ENCODE measurements at places on chromosomes 16 and 17.
A peak's percentile ranks its signal among the peaks of the same experiment; 100 is the strongest.

DNA sequence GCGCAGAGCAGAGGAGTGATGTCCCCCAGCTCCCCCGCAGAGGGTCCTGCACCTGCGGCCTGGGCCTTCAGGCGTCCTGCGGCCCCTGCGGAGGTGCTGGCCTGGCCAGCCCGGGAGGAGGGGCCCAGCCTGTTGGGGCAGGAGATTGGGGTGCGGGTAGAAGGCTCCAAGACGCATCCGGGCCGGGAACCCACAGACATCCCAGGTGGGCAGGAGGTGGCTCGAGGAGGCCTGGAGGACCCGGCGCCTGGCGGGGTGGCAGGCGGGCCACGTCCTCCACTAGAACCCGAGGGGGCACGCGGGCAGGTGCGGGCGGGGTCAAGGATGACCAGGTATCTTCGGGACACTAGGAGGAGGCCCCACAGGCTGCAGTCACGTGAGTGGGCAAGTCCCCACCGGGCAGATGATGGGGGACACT is 647 bp upstream of the SECTM1 start:
- DNase-seq = no peak

DNA sequence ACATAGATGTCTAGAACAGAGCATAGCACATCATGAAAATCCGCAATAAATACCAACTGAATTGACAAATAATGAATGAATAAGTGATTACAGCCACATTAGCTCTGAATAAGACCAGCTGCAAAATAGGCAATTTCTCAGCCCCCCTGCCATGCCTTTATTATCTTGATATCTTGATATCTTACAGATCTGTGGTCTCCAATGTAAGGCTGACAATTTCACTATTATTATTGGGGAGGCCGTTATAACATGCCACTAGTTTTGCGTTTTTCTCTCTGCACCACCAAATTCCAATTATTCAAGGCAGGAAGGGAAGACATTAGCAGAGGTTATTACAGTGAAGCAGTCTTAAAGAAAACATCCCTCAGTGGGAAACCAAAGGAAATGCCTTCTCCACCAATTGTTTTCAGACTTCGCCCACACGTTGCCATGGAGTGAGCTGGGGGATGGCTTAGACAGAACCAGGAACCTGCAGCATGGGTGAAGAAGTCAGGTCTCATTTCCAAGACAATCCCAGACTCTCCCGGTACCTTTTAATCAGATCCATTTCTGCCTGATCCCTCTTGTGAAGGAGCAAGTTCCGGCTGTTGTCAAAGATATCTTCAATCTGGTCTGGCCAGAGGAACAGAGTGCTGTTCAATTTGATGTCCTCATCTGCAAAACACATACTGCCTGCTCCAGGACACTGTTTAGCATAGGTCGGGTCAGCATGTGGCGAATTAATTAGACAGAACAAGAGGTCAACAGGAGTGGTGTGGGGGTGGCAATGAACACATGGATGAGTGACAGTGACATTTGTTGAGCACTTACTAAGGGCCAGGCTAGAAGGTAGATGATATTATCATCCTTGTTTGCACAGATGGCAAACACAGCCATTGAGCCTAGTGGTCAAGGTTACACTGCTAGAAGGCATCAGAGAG is 46.4 kb downstream of the DNAH3 start:
- DNase-seq = peak; percentile 32

DNA sequence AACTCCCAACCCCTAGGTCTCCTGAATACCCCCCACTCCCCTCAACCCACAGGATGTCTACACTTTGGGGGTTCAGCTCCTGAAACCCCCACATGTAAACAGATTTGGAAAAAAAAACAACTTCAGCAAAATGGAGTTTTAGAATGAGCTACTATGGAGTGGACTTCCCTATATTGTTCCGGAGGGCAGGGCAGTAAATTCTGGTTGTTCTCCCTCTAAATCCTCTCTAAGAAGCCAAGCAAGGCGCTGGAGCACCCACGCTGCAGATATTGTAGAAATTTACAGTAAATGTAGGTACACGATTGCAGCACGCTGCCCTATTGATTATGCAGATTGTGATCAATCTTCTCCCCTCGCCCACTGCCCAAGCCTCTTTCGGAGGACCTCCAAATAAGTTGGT is 8.5 kb upstream of the ZFHX3 start:
- DNase-seq = no peak

DNA sequence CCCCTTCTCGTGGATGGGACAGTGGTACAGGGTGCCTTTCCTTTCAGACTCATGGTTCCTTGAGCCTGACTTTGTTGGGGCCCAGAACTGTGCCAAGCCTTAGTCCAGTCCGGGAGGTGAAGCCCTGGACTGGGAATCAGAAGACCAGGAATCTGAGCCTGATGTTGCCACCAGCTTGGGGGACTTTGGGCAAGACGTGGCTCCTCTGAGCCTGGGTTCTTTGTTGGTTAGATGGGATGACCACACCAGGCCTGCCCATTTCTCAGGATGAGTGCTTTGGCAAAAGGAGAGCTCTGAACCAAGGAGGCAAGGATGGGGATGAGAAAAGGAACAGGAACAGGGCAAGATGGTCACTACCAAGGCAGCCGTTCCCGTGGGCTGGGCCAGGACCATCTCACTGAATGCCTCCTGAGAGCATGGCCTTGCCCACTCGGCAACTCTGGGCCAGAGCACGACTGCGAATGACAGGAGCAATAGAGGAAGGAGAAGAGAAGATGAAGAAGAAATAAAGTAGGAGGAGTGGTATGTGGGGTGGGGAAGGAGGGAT is 32.5 kb downstream of the PITPNM3 start:
- DNase-seq = no peak

DNA sequence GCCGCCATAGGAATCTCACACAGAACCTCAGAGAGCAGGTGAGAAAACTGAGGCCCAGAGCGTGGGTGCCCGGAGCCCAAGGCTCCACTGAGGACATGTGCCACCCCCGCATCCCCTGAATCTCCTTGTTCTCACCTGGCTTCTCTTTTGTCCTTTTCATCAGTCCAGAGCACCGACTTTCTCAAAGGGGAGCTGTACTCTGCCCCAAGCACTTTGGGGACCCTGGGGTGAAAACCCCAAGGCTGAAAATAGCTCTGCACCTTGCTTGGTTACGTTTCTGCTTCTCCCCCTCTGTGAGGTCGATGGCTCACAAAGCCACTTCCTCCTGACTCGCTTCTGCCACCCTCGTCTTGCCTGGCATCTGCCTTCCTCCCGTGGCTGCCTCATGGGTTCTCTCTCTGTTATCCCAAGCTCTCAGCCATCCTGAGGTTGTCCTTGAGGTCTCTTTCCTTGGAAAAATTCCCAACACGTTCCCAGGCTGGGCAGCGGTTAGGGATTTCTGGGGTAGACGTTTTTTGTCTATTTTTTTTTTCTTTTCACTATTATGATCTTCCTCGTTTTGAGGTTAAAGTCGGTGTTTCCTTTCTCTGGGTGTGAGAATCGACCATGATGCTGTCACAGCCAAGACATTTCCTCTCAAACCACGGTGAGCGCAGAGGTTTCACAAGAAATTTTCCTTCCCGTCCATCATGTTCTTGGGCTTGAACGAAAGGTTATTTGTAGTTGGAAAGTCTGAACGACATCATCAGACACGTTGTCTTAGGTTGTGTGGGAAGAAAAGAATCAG is 37.2 kb downstream of the IRF8 start:
- DNase-seq = no peak

DNA sequence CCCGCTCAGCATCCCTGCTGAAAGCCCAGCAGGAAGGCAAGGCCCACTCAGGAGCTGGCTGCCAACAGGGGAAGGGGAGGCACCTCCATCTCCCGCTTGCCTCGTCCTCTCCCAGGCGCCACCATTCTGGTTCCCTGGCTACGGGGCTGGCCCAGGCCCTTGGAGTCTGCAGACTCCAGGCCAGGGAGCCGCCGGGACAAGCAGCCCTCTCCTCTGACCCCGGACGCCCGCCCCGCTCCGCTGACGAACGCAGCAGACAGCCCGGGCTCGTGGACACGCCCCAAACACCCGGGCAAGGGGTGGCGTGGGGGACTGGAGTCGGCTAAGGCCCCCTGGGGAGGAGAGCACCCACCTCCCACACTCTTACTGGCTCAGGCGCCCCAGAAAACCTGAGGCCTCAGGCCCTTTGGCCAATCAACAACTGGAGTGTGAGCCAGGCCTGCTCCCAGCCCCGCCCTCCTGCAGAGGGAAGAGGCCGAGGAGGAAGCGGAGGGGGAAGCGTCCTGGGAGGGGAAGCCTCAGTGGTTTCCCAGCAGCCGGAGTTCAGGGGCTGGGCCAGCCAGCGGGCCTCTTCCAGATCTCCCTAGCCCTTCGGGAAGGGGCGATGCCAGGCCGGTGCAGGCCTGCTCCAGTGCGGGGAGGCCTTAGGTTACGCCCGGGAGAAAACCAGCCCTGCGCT is 4.2 kb downstream of the MNT start:
- peak; percentile 87 for DNase-seq

- DNase-seq = no peak
Measured at GRCh38 chr17:75640556-75641119, 7.4 kb downstream of the SMIM5 start.

- peak; percentile 85 for DNase-seq
Measured at GRCh38 chr16:84532291-84532724, 27.8 kb upstream of the MEAK7 start.

- no peak for DNase-seq
Measured at GRCh38 chr17:6257336-6257735, 177.6 kb downstream of the AIPL1 start.

- DNase-seq = no peak
Measured at GRCh38 chr16:58001781-58002415, 691 bp downstream of the USB1 start.

DNA sequence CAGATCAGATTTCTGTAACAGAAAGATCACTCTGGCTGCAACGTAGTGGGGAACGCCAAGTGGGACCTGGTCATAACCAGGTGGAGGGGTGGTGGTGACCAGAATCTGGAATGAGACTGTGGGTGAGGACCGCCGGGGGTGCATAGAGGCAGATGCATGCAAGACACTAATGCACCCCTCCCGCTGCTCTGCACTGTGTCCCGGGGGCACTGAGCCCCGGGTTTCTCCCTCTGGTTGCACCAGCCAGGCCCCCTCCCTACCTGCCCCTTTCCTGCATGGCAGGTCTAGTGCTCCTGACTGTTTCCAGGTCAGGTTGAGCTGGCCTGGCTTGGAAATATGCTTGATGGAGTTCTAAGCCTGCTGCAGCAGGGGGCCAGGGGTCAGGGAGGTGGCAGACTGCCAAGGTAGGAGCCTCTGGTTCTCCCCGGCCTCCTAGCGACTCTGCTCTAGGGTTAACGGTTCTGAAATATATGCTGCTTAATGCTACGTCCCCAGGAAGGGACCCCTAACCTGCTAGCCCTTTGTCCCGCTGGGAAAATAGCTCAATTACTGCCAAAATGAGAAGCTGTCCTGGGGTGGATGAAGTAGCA is 94.3 kb downstream of the SDK2 start:
- no peak for DNase-seq

- no peak for DNase-seq
Measured at GRCh38 chr17:72530454-72530853, 409.6 kb downstream of the SOX9 start.

- DNase-seq = no peak
Measured at GRCh38 chr17:71338396-71338795, 782.4 kb upstream of the SOX9 start.

DNA sequence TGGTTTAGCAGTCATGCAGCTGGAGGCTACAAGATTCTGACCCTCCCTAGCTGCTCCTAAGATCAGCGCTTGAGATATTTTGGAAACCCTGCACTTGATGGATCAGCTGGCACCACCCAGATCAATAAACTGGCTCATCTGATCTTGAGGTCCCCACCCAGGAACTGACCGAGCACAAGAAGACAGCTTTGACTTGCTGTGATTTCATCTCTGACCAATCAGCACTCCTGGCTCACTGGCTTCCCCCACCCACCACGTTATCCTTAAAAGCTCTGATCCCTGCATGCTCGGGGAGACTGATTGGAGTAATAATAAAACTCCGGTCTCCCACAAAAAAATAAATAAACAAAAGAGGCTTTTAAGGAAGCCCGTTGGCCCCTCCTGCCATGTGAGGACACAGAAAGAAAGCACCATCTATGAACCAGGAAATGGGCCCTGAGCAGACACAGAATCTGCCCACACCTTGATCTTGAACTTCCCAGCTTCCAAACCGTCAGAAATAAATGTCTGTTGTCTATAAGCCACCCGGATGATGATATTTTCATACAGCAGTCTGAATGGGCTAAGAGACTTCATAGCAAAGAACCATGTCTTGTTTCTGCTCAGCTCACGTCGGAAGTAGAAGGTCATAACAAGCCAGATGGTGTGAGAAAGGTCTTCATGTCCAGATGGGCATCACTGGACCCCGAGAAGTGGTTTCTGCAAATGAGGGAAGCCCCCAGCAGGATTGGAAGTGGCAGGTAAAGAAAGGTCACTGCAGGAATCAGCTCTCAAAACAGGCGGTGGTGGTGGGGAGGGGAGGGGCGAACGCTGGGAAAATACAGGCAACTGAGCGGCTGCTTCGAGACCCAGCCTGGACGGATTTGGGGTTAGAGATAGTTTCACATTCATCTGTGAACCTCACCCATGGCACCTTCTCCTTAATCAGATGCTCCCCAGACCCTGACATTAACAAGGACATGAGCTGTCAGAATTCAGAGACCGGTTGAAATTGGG is 19.8 kb upstream of the RPH3AL start:
- no peak for DNase-seq

DNA sequence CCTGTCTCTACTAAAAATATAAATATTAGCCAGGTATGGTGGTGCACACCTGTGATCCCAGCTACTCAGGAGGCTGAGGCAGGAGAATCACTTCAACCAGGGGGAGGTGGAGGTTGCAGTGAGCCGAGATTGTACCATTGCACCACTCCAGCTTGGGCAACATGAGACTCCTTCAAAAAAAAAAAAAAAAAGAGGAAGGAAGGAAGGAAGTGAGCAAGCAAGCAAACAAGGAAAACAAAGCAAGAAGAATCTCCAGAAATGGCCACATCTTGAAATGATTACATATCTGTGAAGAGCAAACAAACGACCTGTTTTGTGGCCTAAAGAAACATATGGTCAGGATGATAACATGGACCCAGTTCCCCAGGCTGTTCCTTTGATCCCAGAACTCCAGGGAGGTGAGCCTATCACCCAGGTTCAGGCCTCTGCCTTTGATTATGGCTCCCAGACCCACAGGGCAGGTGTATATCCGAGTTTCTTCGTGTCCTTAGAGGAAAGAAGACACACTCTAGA is 8.9 kb downstream of the ACOX1 start:
- no peak for DNase-seq

DNA sequence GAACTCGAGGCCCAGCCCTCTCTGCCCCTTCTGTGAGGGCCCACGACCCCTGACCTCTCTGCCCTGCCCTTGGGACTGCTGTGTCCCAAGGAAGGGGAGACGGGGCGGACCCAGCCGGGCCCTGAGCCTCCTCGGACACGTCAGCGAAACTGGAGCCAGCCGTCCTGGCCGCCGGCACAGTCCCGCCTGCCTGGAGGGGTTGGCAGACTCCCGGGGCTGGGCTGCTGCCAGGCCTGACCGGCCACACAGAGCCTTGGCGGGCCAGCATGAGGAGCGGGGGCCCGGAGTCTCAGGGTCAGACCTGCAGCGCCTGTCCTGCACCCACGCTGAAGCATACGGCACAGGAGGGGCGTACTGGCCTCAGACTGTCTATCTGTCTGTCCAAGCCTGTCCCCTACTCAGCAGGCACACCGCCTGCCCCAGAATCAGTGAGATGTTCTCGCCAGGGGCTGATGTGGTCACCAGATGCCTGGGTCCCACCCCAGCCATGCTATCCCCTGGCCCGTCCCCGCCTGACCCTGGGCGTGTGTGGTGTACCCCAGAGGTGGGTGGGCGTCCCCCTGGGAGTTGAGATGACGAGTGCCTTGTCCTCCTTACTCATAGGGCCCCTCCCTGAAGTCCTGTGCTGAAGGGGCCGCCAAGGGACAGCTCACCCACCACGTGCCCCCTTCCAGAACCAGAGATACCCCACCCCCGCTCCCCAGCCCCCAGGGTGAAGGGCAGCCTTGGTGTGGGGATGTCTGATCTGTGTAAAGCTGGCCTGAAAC is 4.7 kb downstream of the VASN start:
- DNase-seq = peak; percentile 91

- DNase-seq = no peak
Measured at GRCh38 chr16:73796241-73796640, 500.4 kb upstream of the PSMD7 start.
